ENCODE measurements at places on chromosomes 7 and 10. TPM values are rescaled to one million over a fixed set of nuclear protein-coding genes. Genes with fewer than 3 reads are reported as not detected.

DNA sequence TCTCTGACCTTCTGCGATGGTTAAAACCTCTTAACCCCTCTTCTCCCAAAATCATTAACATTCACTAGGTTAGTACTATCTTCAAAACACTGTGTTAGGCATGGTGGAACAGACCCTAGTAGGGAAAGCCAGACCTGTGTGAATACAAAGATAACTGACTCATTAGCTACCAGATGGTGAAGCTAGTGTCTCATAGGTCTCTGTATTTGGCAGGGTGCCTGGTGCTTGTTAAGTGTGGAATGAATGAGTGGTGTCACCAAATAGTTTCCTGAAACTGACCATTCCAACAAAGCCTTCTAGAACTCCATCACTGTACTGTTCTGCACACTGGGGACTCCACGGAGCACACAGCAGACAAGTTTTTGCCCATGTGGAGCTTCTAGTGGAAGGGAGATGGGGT is 27.7 kb upstream of the TM9SF3 start:
- DNase-seq: no peak

The CYP2C19 gene
- total RNA-seq: not detected

The CDC14C gene
- not detected for total RNA-seq

The TBL2 gene
- total RNA-seq: 25.9 TPM

DNA sequence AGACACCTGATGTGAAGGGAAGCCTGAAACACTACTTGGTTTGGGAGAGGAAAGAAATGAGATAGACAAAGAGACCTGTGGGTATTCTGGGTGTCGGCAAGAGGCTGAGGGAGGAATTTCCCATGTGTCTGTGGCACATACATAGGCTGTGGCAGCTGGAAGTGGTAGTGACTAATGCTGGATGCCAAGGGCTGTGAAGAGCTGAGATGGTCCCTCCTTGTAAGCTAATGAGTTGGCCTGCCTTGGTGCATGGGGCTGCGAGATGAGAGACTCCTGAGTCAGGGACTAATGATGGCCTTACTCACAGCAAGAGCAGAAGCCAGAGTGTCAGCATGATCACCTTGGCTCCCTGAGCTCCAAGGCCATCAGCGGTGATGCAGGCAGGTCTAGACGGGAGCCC is 119.0 kb upstream of the EEPD1 start:
- DNase-seq: no peak

DNA sequence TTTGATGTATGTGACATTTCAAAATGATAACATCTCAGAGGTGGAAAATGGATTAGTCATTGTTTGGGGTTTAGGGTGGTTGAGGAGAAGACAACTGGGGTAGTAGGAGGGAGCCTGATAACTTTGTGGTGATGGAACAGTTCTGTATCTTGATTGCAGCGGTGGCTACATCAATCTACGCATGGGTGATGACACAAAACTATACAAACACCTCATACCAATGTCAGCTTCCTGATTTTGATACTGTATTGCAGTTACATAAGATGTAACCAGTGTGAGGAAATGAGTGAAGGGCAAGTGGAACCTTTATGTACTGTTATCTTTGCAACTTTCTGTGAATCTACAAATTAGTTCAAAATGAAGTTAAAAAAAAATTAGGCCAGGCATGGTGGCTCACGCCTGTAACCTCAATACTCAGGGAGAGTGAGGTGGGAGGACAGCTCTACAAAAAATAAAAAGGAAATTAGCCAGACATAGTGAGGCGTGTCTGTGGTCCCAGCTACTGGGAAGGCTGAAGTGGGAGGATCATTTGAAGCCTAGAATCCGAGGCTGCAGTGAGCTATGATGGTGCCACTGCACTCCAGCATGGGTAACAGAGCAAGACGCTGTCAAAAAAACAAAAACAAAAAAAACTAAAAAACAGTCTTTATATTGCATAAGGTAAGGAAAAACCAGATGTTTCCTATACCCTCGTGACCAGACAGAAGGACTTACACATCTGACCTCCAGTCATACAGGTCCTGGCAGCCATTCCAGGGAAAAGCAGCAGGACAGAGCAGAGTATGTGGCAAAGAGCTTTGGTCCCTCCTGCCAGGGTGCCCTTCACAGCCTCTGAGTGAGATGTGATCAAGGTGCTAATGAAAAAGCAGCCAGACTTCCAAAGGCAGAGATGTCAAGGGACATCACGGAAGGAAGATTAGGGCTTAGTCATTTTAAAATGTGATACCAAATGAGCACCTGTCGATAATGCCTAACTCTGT is 50.8 kb downstream of the CYTH3 start:
- no peak for DNase-seq

The LIPK gene
- total RNA-seq: not detected

The ABCC2 gene
- 4.3 TPM for total RNA-seq

- DNase-seq: no peak
Measured at GRCh38 chr7:131879424-131879823, 323.0 kb upstream of the PODXL start.

The RNF148 gene
- 8.6 TPM for total RNA-seq

All from body of pancreas (tissue), 4 donors.